ENCODE measurements at places on chromosomes 3 and 15.

GRCh38 chr15:52714968-52715367, 35.8 kb upstream of the ATOSA start:
- no peak for DNase-seq

GRCh38 chr3:178504128-178504527, 32.1 kb upstream of the KCNMB2 start:
- DNase-seq, result no peak

GRCh38 chr3:52844290-52844975, 9.6 kb upstream of the MUSTN1 start:
- DNase-seq, result no peak

- DNase-seq, result no peak
These were observed 53.9 kb upstream of the ACKR4 start for GRCh38 chr3:132543011-132543739.

DNA sequence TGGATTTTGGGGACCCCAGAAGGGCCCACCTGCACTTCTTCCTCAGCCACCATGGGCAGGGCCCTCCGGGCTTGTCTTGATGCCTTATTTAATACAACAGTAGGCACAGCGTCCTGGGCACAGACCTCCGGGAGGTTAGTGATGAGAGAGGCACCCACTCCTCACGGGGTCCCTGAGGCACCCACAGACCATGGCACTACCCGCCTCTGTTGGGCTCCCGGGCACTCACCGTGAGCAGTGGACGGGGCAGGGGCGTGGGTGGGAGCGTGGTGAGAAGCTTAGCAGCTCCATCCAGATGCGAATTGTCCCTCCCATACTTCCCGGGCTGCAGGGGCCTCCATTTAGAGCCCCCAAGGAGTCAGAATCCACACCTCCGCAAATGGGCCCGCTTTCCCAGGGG, 317 bp upstream of the MESP2 start:
- no peak for DNase-seq

GRCh38 chr3:186268616-186269448, 93.2 kb downstream of the DGKG start:
- no peak for DNase-seq

GRCh38 chr3:186286114-186286513, 75.9 kb downstream of the DGKG start:
- DNase-seq, result no peak

DNA sequence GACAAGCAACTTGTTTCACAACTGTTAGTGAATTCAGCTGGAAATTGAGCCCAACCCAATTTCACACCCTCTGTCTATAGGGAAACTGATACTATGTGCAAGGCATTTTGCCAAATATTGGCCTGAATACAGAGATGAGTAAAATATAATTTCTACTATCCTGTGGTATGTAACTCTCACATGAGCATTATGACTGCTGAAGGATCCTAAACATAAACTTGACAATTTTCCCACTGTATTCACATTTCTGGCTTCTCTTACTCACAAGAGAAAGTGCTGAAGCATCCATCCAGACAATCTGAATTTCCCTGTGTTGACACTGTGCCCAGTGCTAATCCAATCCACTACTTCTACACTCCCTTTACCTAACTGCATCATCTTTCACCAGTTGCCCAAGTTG, 28.4 kb downstream of the SERPINI2 start:
- no peak for DNase-seq

GRCh38 chr15:48657950-48658591, 12.6 kb upstream of the FBN1 start:
- no peak for DNase-seq

GRCh38 chr3:71258526-71258925, 325.0 kb downstream of the FOXP1 start:
- DNase-seq, result no peak

- no peak for DNase-seq
These were observed 157.2 kb downstream of the RPLP1 start for GRCh38 chr15:69609776-69610175.

DNA sequence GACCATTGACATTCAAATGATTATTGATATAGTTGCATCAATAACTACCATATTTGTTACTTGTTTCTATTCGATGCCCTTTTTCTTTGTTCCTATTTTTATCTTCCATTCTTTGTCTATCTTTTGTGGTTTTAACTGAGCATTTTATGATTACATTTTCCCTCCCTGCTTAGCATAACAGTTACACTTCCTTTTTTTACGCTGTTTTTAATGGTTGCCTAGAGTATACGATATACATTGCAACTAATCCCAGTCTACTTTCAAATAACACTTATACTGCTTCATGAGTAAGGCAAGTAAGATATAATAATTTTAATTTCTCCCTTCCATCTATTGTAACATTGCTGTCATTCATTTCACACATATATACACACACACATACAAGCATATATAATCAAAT, 26.3 kb downstream of the COL6A6 start:
- DNase-seq, result no peak

- DNase-seq, result no peak
These were observed 121.5 kb upstream of the SATB1 start for GRCh38 chr3:18546632-18547031.

- DNase-seq, result no peak
These were observed 16.0 kb downstream of the H1-8 start for GRCh38 chr3:129558772-129559564.

GRCh38 chr3:129211772-129212171, 28.1 kb upstream of the CNBP start:
- no peak for DNase-seq

DNA sequence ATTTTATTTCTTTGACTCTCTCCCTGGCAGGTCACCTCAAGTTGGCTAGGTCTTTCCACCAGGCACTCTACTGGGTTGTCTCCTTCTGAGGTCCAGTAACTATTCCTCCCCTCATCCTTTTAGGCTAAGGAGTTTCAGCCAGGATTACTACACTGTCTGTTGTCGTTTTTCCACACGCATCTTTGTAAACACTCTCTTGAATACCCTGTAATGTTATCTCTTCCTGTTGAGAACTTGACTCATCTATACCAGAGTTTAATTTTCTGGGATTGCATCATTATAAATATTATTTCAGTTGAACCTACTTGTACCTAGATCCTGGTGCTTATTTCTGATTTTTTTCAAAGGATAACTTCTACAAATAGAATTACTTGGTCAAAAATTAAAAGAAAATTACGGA, 138.3 kb downstream of the SQOR start:
- DNase-seq, result no peak

DNA sequence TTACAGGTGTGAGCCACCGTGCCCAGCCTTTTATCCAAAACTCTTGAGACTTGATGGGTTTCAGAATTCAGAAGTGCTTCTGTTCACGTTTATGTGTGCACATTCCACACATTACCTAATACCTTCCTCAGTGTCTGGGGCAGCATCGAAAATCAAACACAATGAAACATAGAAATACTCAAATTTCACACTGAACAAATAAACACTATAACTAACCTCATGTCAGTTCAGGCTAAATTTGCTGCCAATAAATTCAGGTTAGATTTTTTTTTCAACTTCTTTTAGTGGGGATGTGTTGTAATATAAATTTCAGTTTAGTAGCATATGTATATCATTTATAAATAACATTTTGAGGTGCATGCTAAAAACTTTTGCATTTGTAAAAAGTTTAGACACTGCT, 2.8 kb downstream of the EIF2AK4 start:
- no peak for DNase-seq

DNA sequence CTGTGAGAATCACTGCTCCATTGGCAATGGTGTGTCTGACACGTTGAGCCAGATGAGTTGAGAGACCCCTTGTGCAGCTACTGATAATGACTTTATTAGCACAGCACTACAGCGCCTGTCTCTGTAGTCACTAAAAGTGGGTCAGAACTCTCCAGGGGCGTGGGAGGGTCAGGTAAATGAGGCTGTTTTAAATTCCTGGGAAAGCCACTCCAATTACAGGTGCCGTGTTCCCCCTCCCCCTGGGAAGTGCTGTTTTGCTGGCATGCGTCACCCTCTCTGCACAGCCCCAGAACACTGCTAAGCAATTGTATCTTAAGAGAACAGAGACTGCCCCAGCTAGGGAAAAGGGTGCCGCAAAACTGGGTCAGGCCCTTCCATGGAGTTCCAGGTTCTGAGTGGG, 21.5 kb upstream of the CPNE9 start:
- DNase-seq, result no peak

DNA sequence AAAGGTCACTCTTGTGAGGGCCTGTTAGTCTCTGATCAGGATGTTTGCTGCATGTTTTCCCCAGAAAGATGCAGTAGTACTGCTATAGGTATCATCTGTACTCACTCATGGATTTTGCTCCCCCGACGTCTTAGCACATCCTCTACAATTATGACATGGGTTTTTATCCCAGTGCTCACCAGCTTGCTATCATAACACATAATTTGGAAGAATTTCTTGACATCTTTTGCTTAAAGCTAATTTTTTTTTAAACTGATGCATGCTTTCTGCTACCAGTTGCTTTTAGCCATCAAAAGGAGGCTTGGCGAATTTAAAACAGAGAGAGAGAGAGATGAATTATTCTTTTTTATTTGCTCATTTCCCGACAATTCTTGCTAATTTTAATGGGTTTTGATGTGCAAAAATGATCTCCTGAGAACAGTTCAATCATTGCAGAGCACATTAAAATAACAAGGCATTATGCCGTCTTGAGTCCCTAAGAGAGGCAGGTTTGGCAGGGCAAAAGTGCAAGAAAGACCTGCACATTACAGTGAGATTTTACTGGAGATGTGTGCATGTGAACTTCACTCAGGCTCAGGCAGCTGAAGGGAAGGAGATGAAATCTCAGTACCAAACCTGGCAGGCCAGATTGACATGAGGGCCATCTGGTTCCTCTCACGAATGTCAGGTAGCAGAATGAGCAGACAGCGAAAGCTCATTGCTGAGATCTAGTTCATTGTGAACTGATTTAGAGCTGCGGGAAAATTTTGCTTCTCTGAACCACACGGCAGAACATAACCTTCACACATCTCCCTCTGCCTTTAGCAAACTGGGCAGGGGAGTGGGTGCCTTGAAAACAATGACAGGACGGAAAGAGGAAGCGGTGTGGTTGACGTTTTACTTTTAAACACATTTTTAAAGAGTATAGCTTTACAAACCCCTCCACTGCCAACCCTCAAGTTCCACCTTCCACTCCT, 25.9 kb upstream of the GOLGA8B start:
- no peak for DNase-seq

DNA sequence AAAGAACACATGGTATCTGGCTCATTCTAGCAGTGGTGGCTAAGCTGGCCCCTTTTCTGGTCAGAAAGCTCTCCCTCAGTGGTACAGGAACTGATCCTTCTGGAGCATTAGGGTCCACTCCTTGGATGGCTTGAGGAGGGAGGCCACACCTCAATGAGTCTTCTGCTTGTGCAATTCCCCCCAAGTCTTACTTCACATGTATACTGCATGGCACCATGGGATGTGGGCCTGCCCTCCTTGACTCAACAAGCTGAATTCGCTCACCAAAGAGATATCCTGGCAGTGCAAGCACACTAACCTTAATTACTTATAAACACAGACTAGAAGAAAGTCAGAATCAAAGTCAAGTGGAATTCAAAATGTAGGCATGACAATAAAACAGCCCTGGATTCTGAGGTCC, 133.8 kb upstream of the SLC2A2 start:
- no peak for DNase-seq

GRCh38 chr3:14179114-14179465, 473 bp downstream of the LSM3 start:
- DNase-seq, result no peak

- DNase-seq, result no peak
These were observed 380 bp downstream of the MYLK start for GRCh38 chr3:123883701-123884202.

DNA sequence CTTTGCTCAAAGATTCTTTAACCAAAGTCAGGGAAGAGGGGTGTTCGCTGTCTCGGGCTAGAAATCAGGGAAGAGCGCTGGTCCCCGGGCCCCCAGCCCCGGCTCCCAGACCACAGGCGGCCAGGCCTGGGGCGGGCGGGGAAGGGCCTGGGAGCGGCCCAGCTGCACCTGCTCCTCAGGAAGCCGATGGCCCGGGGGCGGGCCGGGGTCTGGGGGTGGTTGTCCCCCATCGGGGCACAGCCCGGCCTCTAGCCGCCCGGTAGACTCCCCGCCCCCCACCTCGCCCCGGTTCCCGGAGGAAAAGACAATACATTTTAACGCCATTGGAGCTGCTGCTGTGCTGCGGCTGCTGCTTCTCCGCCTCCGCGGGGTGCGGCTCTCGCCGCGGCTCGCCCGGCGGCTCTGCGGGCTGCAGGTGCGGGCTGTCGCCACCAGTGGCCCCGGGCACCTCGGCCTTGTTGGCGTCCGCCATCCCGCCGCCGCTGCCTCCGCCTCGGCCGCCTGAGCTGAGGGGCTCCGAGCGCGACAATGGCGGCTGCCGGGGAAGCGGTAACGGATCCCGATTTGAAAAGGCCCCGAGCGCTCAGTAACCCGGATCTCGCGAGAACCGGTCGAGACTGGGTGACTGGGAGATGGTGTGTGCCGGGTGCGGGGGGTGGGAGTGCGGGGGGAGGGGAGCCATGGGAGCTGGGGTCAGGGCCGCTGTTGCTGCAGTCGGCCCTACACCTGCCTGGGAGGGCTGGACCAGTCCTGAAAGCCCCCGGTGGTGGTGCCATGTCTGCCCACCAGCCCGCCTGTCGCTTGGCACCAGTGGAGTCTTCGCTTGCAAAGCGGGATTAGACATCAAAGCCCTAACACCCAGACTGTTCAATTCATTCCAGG, at the start of gene MYEF2:
MYEF2 (minus strand) TSS at position 530 of the 882 bp plus-strand sequence; CDS start at position 472, 58 bp downstream.
- DNase-seq, result peak; percentile 49
